ENCODE measurements at places on chromosomes 4 and X. TPM values are rescaled to one million over a fixed set of nuclear protein-coding genes. Genes with fewer than 3 reads are reported as not detected.

GRCh38 chr4:8459867-8460445 lies 19.4 kb downstream of the TRMT44 start:
- H3K27me3 ChIP-seq, result no peaks in the 10 kb centered on the region
- H3K4me3 ChIP-seq, result no peak overlapping the region
- H3K27ac ChIP-seq, result no peak overlapping the region
- no peaks in the 10 kb centered on the region for H3K4me1 ChIP-seq
- peaks cover 28% of the 10 kb centered on the region for H3K36me3 ChIP-seq
- DNase-seq, result no peak

GRCh38 chr4:64870558-64870957 lies 461.3 kb upstream of the TECRL start:
- H3K27me3 ChIP-seq, result no peaks in the 10 kb centered on the region
- H3K4me3 ChIP-seq, result no peak overlapping the region
- H3K36me3 ChIP-seq, result no peaks in the 10 kb centered on the region
- no peaks in the 10 kb centered on the region for H3K4me1 ChIP-seq
- no peak overlapping the region for H3K27ac ChIP-seq

The ABHD18 gene
- total RNA-seq, result 13.0 TPM

The HSFX2 gene
- total RNA-seq, result 0.57 TPM

GRCh38 chr4:80184825-80185756 lies 12.2 kb upstream of the PRDM8 start:
- H3K36me3 ChIP-seq, result no peaks in the 10 kb centered on the region
- peak overlapping the region; percentile 83 for H3K27ac ChIP-seq
- peak; percentile 17 for DNase-seq
- peaks cover 36% of the 10 kb centered on the region for H3K4me1 ChIP-seq
- peak overlapping the region; percentile 97 for H3K4me3 ChIP-seq
- H3K27me3 ChIP-seq, result no peaks in the 10 kb centered on the region

The ATP2B3 gene
- not detected for total RNA-seq

Data from CD8-positive, alpha-beta memory T cell (primary cell).